CD4-positive, alpha-beta T cell treated with Interleukin-21 for 1 hour (primary cell): ENCODE measurements at places on chromosomes 2 and 18.
A peak's percentile ranks its signal among the peaks of the same experiment; 100 is the strongest.

- no peak for DNase-seq
These were observed 106.3 kb downstream of the GRB14 start for GRCh38 chr2:164515030-164515429.

- peak; percentile 54 for DNase-seq
These were observed 779 bp downstream of the PTPRN start for GRCh38 chr2:219308142-219309101.

DNA sequence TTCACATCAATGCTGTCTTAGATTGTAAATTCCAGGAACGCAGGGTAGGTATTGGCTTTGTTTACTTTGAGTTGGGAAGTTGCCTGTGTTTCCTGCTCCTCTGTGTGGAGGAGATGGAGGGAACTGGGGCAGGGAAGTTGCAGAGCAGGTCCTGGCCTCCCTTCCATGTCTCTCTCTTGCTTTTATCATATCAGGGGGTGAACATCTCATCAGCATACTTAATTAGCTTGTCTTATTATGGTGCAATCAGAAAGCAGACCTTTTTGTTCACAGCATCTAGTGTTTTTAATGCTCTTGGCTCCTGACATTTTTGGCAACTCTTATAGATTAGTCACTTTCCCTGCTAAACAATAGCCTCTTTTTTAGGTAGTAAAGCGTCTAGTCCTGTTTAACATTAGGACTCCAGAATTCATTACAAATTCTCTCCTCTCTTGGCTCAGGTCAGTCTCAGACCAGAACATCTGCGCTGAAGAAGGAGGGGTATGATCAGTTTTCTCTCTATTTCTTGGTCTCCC lies 11.5 kb upstream of the DIPK1C start:
- DNase-seq, result no peak

GRCh38 chr2:224085246-224085645 lies 46.2 kb upstream of the SERPINE2 start:
- DNase-seq, result no peak

DNA sequence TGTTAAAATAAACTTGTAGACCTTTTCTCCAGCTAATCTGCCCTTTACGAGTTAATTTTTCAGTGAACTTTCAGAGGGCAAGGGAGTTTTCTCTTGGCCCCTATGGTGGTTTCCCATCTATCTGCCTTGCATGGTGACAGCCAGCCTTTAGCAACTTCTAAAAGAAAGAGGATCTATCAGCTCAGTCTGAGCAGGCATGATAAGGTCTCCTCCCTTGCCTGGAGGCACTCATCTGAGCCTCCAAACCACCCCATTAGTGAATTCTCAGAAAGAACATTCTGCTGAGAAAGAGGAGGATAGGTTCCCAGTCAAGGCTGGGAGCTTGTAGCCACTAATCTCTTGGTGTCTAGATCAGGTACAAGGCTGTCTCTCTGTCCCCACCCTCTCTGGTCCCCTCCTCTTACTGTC lies 10.7 kb upstream of the GYPC start:
- DNase-seq, result no peak

- no peak for DNase-seq
These were observed 61.9 kb upstream of the IGFBP2 start for GRCh38 chr2:216571178-216571908.

DNA sequence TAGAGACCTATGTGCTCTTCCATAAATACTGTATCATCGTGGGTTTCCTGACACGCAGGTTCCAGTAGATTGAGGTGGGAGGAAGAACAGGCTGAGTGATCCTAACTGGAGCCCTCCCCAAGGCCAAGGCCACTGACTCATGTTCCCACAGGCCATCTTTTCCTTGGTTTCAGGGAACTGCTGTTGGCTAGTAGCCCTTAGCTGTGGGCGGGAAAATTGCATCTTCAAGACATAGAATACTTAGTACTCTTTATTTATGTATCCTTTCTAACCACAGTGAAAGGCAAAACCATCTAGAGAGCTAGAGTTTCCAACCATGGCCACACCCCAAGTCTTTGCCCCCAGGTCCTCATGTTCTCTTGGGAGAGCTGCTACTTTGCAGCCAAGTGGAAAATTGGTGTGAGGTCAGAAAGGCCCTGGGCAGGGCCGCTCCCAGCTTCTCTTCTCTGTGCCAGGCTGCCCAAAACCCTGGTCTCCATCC lies 55.9 kb downstream of the COPS8 start:
- no peak for DNase-seq

GRCh38 chr2:239137898-239138283 lies 262.9 kb downstream of the HDAC4 start:
- DNase-seq, result no peak

- no peak for DNase-seq
These were observed 132.1 kb downstream of the SH3RF3 start for GRCh38 chr2:109260886-109261700.

GRCh38 chr2:98894331-98895000 lies 41.6 kb downstream of the CRACDL start:
- DNase-seq, result no peak

GRCh38 chr18:26386002-26386401 lies 159.8 kb downstream of the TAF4B start:
- no peak for DNase-seq

DNA sequence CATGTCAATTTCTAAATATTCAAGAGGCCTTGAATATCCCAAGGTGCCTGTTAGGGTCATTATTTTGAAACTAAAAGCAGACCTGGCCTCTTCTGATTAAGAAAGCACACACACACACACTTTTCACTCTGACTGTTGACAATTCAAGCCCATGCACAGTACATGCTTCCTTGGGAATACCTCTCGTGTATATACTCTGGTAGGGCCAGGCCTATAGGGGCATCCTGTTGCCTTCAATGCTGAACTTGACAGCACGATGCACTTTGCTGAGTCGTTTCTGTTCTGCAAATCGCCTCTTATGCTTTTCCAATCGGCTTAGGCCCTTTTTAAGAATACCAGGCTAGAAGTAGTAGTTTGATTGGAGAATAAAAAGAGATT lies 40.6 kb downstream of the IWS1 start:
- DNase-seq, result peak; percentile 1
